Dermis blood vessel endothelial cell (primary cell): ENCODE measurements at places on chromosomes 16 and 17. TPM values are rescaled to one million over a fixed set of nuclear protein-coding genes. Genes with fewer than 3 reads are reported as not detected.
A peak's percentile ranks its signal among the peaks of the same experiment; 100 is the strongest.

- no peak for DNase-seq
Observed at GRCh38 chr17:73738751-73739575, 94.7 kb upstream of the SDK2 start.

DNA sequence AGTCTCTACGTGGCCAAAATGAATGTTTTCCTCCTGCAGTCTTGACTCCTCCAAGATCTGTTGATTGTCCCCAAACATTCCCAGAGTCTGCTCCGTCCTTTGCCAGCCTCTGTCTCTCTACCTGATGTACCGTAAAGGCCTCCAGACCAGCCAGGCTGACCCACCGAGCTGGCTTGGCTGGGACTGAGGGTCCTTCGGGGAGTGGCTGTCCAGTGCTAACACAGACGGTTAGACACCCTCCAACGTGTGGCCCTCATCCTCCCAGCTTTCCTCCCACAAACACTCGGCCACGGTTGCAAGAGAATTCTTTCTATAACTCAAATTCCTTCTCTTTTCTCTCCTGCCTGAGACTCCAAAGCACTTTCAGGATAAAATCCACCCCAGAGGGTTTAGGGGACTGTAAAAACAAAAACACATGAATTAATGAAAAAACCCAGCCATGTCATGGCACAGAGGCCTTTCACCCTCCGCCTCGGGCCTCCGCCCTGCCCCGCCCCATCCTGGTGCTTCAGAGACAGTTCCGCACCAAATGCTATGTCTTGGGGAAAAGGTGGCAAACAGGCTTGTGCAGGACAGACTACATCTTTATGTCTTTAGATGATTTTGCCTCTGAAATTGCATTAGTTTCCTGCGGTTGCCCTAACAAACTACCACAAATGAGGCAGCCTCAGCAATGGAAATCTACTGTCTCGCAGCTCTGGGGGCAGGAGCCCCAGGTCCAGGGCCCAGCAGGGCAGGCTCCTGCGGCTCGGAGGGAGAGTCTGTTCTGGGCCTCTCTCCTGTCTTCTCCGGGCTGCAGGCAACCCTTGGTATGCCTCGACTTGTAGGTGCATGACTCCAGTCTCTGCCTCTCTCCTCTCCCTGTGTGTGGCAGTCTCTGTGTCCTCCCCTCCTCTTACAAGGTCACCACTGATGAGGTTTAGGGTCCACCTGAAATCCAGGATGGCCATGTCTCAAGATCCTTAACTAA is 72.5 kb upstream of the CBX4 start:
- no peak for DNase-seq

KCNG4 gene
- not detected in 2 replicates for total RNA-seq

DNA sequence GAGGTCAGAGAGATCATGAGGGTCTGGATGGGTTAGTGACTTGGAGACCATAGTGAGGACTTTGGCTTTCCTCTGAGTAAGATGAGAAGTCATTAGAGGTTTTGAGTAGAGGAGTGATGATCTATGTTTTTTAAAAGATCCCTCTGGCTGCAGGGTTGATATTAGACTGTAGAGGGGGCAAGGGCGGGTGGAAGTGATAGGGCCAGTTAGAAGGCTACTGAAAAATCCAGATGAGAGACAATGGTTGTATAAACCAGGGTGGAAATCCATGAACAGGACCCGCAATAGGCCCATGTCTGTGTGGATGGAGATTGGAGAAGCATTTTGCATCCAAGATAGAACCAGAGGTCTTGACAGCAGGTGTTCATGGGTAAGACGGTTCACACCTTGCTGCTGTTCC is 9.8 kb downstream of the ITGAL start:
- DNase-seq: no peak

- no peak for DNase-seq
Observed at GRCh38 chr16:35480361-35480760, 2020.9 kb downstream of the TP53TG3F start.

GRCh38 chr17:82105882-82106687 is 8.0 kb upstream of the FASN start:
- DNase-seq: peak; percentile 72

DNA sequence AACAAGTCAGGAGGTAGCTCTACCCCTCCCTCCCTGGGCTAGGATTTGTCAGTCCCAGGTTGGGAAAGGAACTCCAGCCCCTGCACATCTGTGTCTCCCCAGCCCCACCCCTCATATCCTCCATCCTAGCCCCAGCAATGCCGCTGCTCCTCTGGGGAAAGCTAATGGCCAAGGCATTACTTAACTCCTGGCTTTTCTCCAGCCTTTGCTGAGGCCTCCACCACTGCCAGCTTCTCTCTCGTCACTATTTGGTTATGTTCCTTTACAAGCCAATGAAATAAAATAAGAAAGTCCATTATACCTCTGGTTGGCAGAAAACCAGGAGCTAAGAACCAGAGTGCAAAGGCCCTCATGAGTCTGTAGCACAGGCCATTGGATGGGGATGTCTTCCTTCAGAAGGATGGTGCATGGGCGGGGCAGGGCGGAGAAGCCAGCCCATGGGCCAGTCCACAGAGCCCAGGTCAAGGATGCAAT is 171.0 kb downstream of the CCDC182 start:
- no peak for DNase-seq

DNA sequence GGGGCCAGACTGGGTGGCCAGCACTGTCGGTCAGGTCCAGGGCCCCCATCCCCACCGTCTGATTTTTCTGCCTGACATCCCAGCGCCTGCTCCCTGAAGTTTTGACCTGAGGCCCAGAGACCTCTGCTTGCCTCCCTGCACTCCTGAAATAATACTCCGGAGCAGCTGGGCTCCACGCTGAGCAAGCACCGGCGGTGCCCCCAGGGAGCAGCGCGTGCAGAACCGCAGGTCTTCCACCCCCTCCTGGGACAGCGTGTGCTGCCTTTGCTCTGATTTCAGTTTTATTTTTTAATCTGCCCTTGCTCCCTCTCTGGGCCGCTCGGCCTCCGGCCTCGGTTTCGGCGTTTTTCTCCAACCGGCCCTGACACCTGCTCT is 132.4 kb upstream of the GSE1 start:
- DNase-seq: no peak

DNA sequence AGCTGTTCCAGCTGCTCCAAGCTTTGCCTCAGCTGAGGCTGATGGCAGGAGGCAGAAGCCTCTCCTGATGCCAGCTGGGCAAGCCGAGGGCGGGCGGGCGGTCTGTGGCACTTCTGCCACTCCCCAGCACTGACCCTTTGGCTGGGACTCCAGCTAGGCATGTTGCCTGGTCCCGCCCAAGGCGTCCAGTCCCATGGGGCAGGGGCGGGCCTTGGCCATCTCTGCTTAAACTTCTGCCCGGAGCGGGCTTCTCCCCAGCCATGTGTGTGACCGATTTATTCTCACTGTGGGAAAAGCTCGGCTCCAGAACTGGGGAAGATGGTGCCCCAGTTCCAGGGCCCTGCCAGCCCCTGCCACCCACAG is 349.1 kb downstream of the SEC14L1 start:
- no peak for DNase-seq

DNA sequence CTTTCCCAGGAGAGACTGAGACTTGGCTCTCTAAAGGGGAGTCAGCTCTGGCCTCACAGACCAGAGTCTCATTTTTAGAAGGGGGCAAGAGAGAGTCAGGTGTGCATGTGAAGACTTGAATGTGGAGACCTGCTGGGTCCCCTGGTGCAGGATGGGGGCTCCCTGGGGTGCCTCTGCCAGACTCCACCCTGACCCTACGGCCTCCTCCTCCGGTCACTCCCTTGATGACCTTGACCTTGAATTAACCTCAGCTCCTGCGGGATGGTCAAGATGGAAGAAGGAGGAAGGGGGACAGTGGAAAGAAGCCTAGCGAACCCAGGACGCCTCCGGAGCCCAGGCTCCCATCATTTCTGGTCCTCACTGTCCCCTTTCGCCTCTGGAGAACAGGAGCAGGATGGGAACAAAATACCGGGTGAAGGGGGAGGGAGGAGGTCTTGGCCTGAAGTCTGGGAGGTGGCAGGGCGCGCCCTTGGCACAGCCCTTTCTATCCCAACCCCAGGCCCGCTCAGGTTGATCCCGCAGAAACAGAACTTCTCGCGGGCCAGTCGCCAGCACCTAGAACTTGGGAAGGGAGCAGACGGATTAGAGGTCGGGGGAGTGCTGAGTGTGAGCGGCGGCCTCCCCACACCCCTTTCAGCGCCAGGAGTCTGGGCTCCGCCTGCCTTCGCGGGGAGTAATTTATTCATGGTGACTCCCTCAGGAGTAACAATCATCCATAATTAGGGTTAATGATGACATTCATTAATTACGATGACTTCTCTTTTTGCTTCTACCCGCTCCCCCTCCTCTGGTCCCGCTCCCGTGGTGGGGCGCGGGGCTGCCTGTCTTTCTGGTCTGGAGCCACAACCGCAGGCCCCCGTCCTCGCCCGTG is 1.6 kb downstream of the STAC2 start:
- DNase-seq: no peak

DNA sequence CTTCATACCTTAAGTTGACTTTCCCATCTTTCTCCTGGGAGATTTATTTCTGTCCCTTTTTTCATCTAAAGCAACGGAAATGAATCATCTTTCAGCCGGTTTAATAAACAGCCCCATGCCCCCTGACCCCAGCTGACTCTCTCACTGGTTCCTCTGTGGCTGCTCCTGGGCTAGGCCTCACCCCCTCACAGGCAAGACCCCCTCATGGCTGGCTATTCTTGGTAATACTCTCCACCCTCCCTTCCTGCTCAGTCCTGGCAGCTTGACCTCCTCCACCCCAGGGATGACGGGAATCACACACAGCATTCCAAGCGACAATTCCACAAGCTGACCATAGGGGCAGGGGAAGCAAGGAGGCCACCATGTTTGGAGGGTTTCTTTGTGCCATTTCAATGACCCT is 1.5 kb upstream of the ADAP2 start:
- DNase-seq: peak; percentile 25

GRCh38 chr16:57971848-57972247 is 920 bp upstream of the CNGB1 start:
- DNase-seq: no peak

KDM6B gene
- 7.6 and 10.6 TPM in 2 replicates for total RNA-seq

RSL1D1 gene
- 75.7 and 116 TPM in 2 replicates for total RNA-seq
